ENCODE measurements at places on chromosomes 1 and 21.

GRCh38 chr1:22801761-22802160 is 91.1 kb downstream of the EPHB2 start:
- no peak for DNase-seq

DNA sequence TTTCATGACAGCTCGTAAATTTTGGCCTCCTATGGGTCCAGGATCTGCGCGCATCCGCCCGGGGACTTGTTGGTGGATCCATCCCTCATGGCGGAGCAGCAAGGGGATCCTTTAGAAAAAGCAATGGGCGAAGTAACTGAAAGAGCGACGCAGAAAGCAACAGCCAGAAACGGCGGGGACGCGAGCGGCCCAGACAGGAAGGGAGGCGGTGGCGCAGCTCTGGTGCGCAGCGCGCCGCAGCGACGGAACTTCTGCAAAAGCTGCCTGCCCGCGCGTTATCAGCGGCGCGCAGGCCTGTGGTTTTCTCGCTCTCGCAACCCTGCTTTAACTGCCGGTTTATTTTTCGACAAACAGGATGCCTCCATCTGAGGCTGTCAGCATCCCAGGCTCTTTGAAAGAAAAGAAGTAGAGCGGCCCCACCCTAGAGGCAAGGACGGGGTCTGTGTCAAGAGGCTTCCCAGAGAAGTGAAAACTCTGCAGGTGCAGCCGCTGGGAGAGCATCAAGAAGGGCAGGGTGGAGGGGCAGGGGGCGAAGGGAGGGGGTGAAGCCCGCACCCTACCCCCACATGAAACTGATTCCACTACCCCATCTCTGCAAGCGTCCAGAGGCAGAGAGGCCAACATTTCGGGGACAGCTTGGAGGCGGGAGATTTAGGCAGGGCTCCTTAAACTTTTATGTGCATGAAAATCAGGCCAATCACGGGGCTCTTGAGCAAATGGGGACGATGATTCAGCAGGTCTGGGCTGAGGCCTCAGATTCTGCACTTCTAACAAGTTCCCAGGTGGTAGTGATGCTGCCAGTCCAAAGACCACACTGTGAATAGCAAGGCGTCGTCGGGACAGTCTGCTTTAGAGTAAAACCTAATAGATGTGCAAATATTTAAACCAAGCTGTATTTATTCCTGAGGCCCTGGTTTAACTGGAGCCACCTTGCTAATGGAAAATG is 22.2 kb downstream of the RUNX1 start:
- no peak for DNase-seq

- DNase-seq: no peak
Measured at GRCh38 chr1:175129182-175129581, 61.5 kb downstream of the TNN start.

DNA sequence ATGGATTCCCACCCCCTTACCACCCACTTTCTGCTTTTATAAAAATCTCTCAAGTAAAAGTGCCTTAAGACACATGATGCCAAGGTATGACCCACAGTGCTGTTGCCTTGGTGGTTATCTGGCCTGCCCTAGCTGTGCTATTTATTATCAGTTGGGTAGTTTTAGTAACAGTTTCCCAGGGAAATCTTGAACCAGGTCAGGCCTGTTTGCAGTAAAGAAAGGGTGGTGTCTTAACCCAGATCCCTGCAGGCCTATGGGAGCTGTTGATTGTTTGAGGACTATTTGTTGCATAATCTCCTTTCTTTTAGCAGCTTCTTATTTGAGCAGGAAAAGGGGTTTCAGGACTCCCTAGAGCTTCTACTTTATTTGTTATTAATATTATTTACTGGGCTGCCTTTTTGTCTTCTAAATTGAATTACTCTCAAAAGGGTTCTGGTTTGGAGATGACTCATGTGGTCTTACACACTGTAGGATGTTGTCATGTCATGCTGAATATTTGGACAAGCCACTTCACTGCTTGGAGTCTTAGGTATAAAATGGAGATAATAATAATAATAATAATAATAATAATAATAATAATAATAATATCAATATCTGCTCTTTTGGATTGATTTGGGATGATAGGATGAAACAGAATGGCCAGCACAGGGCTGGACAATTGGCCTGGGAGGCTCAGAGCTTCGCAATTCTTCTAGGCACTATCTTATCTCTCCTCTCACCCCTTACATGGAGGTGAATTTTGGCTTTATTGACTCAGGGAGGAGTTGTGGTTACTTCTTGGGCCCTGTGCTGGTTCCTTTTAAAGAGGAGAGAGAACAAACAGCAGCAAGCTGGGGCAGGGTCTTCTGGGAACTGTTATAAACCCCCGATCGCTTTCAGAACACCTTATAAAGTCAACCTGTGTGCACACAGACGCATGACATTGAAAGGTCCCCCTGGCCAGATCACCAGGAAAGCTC is 252.1 kb downstream of the PRDM2 start:
- DNase-seq: no peak

DNA sequence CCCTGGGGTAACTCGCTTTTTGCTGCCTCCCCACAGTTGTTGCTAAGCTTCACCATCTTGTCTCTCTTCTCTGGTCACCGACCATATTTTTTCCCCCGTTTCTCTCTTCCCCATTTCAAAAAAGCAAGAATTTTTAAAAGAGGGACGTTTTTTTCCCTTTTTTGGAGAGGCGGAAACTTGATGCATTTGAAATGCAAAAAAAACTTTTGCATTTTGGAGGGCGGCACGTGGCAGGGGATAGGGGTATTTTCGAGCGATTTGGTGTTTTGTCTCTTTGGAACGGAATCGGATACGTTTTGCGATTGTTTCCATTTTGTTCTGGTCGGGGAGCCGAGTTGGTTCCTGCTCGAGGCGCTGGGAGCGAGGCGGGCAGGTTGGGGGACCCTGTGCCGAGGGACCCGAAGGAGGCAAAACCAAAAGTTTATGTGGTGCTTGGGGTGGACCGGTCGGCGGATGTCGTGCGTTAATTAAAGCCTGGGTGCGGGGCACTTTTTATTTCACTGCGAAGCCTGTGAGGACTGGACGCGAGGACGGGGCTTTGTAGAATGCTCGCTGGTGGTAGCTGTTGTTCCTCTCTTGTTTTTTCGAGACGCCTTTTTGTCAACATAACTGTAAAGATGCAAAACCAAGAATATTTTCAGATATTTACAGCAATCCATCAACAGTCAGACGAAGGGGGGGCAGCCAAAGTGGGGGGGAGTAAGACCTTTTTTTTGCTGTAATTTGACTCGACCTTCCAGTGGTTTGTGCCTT is 884 bp downstream of the H3-3A start:
- peak; percentile 78 for DNase-seq

GRCh38 chr1:221085701-221086375 is 206.6 kb downstream of the HLX start:
- DNase-seq: no peak

- DNase-seq: no peak
Measured at GRCh38 chr1:70866542-70867264, 180.9 kb downstream of the PTGER3 start.

DNA sequence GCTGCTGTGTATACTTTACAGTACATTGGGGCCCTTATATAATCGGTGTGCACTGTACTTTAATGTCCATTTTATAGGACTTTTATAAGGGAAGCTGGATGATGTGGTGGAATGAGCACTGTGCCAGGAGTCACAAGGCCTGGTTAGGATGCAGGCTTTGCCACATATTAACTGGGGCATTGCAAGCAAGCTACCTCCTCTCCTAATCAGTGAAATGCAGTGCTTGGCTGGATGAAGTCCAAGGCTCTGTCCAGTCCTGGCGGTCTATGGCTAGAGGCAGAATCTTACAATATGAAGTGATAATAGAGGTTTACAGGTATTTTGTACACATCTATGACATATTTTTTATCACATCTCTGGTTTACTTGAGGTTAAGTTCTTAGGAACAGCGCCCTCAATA is 1.7 kb upstream of the PKP1 start:
- no peak for DNase-seq

DNA sequence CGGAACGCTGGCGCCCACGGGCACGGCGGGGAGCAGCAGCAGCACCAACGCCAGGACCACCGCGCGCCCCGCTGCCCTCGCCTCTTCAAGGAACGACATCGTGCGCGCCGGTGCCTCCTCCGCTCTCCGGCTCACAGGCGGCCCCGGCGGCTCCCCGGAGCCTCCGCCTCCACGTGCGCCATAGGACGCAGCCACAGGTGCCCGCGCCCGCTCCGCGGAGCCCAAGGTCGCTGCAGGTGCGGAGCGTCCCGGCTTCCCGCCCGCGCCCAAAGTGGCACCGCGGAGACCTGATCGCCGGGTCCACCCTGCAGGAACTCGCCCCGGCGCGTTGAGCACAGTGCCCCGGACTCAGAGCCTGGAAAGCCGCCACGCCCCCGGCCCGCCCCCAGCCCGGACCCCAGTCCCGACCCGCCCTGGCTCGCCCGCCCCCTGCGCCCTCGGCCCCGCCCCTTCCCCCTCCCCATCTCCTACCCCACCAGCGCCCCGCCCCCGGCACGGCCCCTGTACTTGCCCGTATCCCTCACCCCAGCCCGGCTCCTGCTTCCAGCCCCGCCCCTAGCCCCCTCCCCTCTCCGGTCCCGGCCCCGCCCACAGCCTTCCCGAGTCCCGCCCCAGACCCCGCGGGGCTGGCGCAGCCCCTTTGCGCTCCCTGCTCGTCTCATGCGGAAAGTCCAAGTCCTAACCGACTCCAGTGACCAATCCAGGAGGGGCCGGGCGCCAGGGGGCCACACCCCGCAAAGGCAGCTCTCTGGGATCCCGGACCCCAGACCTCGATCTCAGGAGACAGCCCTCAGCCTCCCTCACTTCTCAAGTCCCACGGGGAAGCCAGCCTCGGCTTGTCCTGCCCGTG is at the start of gene MEGF6:
Gene MEGF6, minus strand, starts transcription at position 339 of the 850 bp plus-strand sequence. Its CDS starts 240 bp downstream, at position 99.
- DNase-seq: peak; percentile 12

- no peak for DNase-seq
Measured at GRCh38 chr1:181501612-181502011, 18.3 kb downstream of the CACNA1E start.

DNA sequence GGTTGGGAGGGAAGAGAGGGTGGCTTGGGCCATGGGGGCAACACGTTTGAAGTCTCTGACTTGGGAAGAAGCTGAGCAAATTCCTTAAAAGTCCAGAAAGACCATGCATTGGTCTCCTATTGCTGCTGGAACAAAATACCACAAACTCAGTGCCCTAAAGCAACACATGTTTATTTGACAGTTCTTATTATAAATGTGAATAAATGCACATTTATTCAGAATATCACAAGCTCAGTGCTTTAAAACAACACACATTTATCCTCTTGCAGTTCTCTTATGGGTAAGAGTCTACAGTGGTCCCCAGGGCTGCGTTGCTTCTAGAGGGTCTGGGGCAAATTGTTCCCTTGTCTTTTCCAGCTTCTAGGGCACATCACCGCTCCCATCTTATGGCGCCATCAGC is 10.1 kb upstream of the PRAMEF12 start:
- no peak for DNase-seq

GRCh38 chr1:235059221-235059620 is 69.4 kb downstream of the TOMM20 start:
- no peak for DNase-seq

DNA sequence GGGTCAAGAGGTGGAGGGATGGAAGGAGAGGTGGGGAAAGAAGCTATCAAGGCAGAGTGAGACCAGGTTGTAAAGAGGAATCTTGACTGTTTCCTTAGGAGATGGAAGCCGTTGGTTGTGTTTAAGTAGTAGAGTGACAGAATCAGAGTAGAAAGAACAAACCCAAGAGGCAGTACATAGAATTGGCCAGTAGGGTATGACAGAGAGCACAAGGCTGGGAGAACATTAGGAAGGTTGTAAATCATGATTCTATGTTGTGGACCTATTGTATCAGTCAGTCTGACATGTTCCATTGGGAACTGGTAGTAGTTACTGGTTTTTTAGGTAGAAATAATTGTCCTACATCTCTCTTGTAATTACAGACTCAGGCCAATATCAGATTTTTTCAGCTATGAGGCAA is 486.9 kb upstream of the USP24 start:
- DNase-seq: no peak

- DNase-seq: no peak
Measured at GRCh38 chr1:7207875-7208646, 422.8 kb downstream of the CAMTA1 start.

DNA sequence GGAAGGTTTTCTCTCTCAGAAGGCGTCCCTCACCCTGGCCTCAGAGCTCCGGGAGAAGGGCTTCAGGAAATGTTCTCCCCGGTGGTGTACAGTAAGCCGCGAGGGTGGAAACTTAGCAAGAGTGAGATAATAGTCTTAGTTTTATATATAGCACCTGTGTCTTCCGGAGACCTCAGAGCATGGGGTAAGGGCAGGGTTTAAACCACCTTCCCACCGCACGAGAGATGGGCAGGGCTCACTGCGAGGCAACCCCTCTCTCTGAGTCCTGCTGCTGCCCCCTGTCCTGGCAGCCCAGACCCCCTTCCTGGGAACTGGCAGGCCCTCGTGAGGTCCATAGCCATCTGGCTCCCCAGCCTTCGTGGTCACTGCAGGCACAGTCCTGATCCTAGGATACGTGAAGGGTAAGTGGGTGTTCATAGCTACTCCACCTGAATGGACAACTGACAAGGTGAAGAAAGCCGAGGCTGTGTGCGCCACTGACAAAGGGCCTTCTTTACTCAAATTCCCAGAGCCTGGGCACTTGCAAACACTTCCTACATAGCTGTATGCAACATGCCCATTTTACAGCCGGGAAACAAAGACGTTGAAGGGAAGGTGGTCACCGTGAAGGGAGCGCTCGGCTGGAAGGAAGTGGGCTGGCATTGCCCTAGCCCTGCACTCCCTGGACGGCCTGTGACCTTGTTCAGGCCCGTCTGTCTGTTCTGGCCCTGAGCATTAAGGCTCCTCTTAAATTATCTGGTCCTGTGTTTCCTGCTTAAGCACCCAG is 26.9 kb downstream of the ITPKB start:
- no peak for DNase-seq

DNA sequence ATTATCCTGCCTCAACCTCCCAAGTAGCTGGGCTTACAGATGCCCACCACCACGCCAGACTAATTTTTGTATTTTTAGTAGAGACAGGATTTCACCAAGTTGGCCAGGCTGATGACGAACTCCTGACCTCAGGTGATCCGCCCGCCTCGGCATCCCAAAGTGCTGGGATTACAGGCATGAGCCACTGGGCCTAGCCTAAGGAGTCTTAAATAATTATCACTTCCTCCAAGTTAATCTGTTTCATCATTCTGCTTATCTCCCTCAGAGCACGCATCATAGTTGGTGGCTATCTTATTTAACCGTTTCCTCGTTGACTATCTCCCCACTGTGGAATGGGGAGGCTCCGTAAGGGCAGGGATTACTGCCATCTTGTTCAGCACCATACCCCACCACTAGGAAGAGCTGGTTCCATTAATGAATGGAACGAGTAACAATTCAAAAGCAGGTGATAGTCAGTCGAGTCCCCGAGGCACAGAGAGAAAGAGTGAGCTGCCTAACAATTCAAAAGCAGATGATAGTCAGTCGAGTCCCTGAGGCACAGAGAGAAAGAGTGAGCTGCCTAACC is 52.7 kb downstream of the GLUL start:
- DNase-seq: no peak

- no peak for DNase-seq
Measured at GRCh38 chr1:29504196-29504595, 267.9 kb downstream of the PTPRU start.

DNA sequence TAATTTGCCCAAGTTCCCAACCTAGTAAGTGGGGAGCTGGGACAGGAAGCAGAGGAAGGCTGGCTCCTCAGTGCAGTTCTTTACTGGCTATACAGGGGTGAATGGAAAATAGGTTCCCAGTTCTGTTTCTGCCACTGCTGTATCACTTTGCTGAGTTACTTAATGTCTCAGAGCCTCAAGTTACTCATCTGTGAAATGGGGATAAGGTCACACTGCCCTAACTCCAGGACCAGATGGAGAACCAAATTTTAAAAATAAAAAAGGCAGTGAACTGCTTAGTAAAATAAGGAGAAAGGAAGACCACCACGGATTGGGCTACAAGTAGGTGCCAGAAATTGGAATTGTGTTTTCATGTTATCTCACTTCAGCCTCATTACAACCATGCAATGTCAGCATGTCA is 147.8 kb downstream of the OMA1 start:
- no peak for DNase-seq
